Purkinje cell (primary cell): ENCODE measurements at places on chromosomes 16 and 17. TPM values are rescaled to one million over a fixed set of nuclear protein-coding genes. Genes with fewer than 3 reads are reported as not detected.

The MRPL45 gene
- 32.6 and 59.9 TPM in 2 replicates for polyA plus RNA-seq

The KIF18B gene
- not detected in 2 replicates for polyA plus RNA-seq

The PNMT gene
- polyA plus RNA-seq = 0.20 and 1.0 TPM in 2 replicates

The PYY gene
- polyA plus RNA-seq = not detected in 2 replicates

The APOH gene
- not detected in 2 replicates for polyA plus RNA-seq

The STX1B gene
- polyA plus RNA-seq = 2.5 and 3.0 TPM in 2 replicates

The HOXB5 gene
- polyA plus RNA-seq = not detected in 2 replicates

The BAIAP3 gene
- polyA plus RNA-seq = 0.43 and 1.5 TPM in 2 replicates

The C1QTNF1 gene
- 0.15 TPM in 1 of 2 replicates, not detected in the other for polyA plus RNA-seq

The GRIN2A gene
- 20.5 and 22.1 TPM in 2 replicates for polyA plus RNA-seq

The SARM1 gene
- polyA plus RNA-seq = 0.22 and 3.2 TPM in 2 replicates

The CYLD gene
- 9.6 and 16.8 TPM in 2 replicates for polyA plus RNA-seq

The KCNH6 gene
- 0.34 and 0.81 TPM in 2 replicates for polyA plus RNA-seq

The HOXB9 gene
- not detected in 2 replicates for polyA plus RNA-seq

The RGS9 gene
- polyA plus RNA-seq = 31.1 and 36.0 TPM in 2 replicates

The CDH8 gene
- 20.0 and 20.9 TPM in 2 replicates for polyA plus RNA-seq
